ENCODE measurements at places on chromosomes 16 and 17. TPM values are rescaled to one million over a fixed set of nuclear protein-coding genes. Genes with fewer than 3 reads are reported as not detected.

The XYLT1 gene
- total RNA-seq, result 1.3 TPM

The TBC1D26 gene
- total RNA-seq, result not detected

DNA sequence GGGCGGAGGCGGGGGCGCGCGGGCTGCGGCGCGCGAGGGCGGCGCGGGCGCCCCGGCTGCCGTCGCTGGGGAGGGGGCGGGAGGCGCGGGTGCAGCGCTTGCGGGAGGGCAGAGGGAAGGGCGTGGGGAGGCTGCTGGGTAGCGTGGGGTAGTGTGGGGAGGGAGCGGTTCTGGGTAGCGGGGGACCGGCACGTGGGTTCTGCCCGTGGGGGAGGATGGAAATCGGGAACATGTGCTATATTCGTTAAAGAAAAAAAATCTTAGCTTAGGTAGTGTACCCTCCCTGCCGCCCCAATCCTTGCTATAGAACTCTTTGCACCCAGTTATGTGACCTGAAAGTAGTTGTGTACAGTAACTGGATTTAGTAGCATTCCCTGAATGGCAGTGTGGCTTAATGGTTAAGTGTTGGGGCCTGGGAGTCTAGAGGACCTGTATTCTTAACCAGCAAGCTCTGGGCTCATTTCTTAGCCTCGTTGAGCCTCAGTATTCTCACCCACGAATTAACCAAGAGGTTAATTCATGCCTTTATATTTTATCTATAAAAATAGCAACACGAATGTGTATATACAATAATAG lies 646 bp downstream of the RABEP1 start:
- peak overlapping the region; percentile 49 for H3K4me3 ChIP-seq
- H3K36me3 ChIP-seq, result no peaks in the 10 kb centered on the region
- peak; percentile 41 for DNase-seq

GRCh38 chr17:56739776-56740175 lies 93.9 kb downstream of the C17orf67 start:
- no peaks in the 10 kb centered on the region for H3K4me1 ChIP-seq
- no peak overlapping the region for H3K27ac ChIP-seq
- H3K36me3 ChIP-seq, result no peaks in the 10 kb centered on the region
- no peak overlapping the region for H3K4me3 ChIP-seq

GRCh38 chr16:83723901-83724300 lies 83.9 kb upstream of the HSBP1 start:
- no peak overlapping the region for H3K4me3 ChIP-seq
- DNase-seq, result no peak
- no peaks in the 10 kb centered on the region for H3K27me3 ChIP-seq
- H3K36me3 ChIP-seq, result no peaks in the 10 kb centered on the region

DNA sequence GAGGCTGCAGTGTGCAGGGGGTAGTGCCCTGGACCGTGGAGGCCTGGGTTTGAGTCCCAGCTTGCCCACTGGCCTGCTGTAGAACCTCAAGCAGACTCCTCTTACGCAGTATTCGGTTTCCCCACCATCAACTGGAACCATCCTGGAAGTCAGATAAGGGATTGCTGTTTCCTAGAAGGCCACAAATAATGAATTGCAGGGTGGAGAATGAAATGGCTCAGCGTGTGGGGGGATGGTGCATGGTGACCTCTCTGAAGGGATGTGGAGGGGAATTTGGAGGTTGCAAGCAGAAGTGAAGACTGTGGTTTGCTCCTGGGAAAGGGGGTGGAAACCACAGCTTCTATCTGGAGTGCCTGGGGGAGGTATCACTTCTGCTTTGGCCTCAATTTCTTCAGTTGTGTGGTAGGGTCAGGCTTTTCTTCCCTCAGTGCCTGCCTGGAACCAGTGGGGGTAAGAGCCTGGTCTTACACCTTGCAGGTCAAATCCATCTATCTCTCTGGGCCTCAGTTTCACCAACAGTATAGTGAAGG lies 1.7 kb downstream of the ADGRG5 start:
- no peak overlapping the region for H3K27ac ChIP-seq
- H3K4me3 ChIP-seq, result no peak overlapping the region
- no peaks in the 10 kb centered on the region for H3K27me3 ChIP-seq
- H3K4me1 ChIP-seq, result no peaks in the 10 kb centered on the region

All from right lobe of liver (tissue), 6 donors.